Smooth muscle cell of the brain vasculature (primary cell): ENCODE measurements at places on chromosomes 1 and 21.

GRCh38 chr1:156076609-156077429 is 5.4 kb downstream of the MEX3A start:
- no peak for DNase-seq

- DNase-seq: no peak
Observed at GRCh38 chr21:44332383-44332782, 6.8 kb downstream of the CFAP410 start.

GRCh38 chr1:11880181-11880575 is 21.4 kb upstream of the NPPB start:
- DNase-seq: no peak

GRCh38 chr1:61141288-61142042 is 59.1 kb downstream of the NFIA start:
- no peak for DNase-seq

DNA sequence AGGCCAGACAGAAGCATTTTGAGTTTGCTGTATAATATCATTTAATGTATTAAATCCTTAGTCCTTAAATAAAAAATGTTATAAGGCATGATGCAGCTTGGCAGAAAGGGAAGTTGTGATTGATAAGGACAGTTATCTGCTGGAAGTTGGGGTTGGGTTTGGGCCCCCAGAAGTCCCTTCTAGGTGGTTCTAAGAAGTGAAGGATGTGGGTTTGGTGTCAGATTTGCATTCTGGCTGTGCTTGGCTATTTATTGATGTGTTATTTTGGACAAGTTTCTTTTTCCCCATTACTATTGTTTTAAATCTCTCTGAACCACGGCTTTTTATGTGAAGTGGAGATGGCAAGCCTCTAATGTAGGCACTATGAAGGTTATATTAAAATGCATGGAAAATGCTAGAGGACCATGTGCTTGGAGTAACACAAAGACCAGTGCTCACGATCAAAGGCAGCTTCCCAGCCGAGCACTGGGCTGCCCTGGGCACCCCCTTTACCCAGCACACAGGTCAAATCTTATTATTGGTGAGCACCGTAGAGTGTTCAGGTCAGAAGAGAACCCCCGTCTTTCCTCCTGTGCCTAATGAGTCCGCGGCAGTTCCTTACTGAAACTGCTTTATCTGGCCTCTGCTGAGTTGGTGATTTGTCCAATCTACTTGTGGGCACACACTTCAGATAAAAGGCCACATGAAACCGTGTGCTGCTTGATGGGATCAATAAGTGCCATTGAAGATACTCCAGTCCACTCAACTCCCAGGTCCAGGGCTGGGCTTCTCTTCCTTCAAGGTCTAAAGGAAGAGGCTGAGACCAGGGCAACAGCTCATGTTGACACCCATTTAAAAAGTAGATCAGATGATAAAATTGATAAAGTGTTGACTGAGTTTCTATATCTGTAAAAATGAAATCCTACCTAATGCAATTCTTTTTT is 212.0 kb downstream of the PRDM2 start:
- DNase-seq: no peak

GRCh38 chr1:41358131-41359021 is 2.9 kb upstream of the FOXO6 start:
- DNase-seq: no peak
